HFFc6 (cell line): ENCODE measurements at places on chromosomes 4 and X.
A peak's percentile ranks its signal among the peaks of the same experiment; 100 is the strongest.

GRCh38 chrX:50671661-50672060, 142.3 kb downstream of the SHROOM4 start:
- DNase-seq = no peak
- no peaks in the 10 kb centered on the region for H3K27me3 ChIP-seq
- H3K36me3 ChIP-seq = no peaks in the 10 kb centered on the region

DNA sequence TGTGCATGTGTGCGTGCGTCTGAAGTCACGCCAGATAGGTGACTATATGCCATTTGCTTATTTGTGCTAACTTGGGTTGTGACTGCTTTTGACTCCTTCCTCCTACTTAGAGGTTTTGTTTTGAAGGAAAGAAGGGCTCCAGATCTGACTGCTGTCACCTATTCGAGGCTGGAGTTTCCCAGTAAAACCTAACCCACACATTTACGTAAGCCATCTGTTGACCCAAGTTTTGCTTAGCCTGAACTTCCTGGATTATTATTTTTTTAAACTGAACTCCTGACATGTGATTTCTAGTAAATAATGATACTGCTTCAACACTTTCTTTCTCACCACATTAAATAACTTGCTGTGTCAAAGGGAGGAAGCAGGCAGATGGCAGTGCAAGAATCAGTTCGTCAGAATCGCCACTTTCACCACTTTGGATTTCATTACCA, 41.5 kb downstream of the DTHD1 start:
- H3K4me3 ChIP-seq = no peak overlapping the region
- no peaks in the 10 kb centered on the region; the same call in 1 of the 2 replicates for H3K36me3 ChIP-seq
- no peaks in the 10 kb centered on the region for H3K4me1 ChIP-seq
- no peak overlapping the region for H3K27ac ChIP-seq

DNA sequence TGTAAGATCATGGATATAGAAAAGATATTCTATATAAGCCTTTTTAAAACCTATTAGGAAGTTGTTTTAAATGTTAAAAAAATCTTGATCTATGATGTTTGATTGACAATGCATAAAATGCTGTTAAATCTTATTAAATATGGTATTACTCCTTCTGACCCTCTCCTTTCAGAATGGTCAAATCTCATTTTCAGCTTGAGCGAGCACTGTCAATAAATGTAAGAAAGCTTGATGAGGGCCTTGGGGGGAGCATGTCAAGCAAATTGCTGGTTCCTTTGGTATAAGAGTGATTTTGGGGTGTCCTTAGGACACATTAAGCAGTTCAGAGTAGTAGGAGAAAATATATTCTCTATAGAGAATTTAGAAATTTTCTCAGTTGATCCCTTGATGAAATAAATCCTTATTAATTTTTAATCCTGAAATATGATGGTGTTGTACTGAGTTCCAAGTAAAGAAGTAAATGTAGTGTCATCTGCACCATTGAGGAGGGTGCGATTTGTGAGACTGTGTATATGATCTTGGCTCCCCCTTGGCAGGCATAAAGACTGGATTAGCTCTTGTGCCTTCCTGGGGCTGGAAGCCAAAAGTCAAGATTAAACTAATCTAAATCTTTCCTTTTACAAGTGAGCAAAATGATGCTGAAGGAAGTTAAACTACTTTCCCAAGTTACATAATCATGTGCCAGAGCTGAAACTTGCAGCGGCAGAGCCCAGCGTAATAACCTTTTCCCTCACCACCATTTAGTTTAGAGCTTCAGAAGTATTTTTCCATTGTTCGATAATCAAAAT, 82.6 kb upstream of the ANK2 start:
- DNase-seq = no peak
- no peaks in the 10 kb centered on the region for H3K27me3 ChIP-seq
- H3K4me3 ChIP-seq = no peak overlapping the region

DNA sequence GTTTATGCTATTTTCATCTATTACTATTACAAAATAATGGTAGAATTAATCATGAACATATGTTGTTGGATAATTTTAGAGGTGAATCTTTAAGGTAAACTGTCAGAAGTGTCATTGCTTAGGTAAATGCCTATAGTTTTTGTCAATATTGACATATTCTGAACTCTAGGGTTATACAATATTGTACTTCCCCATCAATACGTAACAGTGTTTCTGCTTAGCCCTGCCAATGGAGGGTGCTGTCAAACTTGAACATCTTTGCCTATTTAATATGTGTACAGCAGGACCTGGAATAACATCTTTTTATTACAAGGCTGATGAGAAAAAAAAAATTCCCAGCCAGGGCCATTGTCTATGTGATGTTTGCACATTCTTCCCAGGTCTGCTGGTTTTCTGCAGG, 40.8 kb downstream of the ARHGAP24 start:
- H3K36me3 ChIP-seq = no peaks in the 10 kb centered on the region; the same call in 1 of the 2 replicates
- no peak overlapping the region for H3K4me3 ChIP-seq
- no peak for DNase-seq
- H3K27me3 ChIP-seq = no peaks in the 10 kb centered on the region; the same call in 1 of the 2 replicates

DNA sequence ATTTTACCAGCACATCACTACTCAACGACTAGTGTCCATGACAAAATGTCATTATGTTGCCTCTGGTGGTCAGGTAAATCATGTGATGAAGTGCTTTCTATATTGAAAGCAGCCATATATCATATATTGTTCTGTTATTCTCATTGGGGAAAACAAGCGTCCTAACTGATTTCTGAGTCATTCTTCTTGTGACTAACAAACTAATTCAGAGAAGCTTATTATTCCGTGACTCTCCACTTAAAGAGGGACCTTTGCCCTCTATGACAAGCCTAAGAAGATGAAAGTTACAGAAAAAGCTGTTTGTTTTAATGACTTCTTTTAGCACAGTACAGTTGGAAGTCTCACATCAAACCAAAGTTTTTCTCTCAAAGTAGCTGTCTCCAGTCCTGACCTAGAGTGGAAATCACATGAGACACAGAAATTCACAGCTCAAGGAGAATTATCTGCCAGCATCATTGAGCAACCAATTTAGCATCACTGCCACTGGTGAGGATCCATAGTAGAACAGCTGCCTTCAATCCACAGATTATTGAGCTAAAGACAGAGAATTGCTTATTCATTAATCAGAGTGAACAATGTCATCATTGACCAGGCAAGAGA, 36.4 kb downstream of the ASB9 start:
- H3K36me3 ChIP-seq = no peaks in the 10 kb centered on the region
- no peak overlapping the region for H3K27ac ChIP-seq
- H3K4me1 ChIP-seq = no peaks in the 10 kb centered on the region; the same call in 1 of the 2 replicates
- peaks cover 4% of the 10 kb centered on the region for H3K27me3 ChIP-seq

- peak overlapping the region; percentile 15; the same call in 1 of the 2 replicates for H3K4me3 ChIP-seq
- no peaks in the 10 kb centered on the region; the same call in 1 of the 2 replicates for H3K27me3 ChIP-seq
- H3K4me1 ChIP-seq = peaks cover 65% of the 10 kb centered on the region
- DNase-seq = no peak
- H3K27ac ChIP-seq = peak overlapping the region; percentile 91
These were observed 4.1 kb downstream of the SH3BP2 start for GRCh38 chr4:2796849-2797544.

DNA sequence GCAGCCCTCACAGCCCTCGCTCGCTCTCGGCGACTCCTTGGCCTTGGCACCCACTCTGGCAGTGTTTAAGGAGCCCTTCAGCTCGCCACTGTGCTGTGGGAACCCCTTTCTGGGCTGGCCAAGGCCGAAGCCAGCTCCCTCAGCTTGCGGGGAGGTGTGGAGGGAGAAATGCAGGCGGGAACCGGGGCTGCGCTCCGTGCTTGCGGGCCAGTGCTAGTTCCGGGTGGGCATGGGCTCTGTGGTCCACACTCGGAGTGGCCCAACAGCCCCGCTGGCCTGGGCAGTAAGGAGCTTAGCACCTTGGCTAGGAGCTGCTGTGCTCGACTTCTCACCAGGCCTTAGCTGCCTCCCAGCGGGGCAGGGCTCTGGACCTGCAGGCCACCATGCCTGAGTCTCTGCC, 192.6 kb downstream of the COX18 start:
- no peak overlapping the region for H3K27ac ChIP-seq
- DNase-seq = no peak
- H3K27me3 ChIP-seq = peaks cover 2% of the 10 kb centered on the region
- H3K4me1 ChIP-seq = no peaks in the 10 kb centered on the region

DNA sequence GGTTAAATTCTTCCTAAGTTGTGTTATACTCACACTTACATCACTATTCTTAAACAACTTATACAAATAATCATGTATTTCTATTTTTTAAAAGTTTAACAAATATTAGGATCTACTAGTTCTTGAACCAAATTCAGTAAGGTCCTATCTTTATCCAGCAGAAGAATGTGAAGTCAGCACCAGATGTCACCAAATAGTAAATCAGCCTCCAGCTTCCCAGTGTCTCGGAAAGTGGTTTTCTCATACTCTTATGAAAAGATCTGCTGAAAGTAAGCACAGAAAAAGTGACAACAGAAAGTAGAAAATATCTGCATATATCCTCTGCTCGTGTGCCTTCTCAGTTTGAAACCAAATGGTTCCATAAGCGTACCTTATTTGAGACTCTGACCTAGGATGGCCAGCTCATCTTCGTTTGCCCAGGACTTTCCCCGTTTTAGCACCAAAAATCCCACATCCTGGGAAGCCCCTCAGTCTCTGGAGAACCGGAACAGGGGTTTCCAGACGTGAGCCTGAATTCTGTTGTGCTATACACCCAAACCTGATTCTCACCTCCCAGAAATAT, 98.0 kb upstream of the DCLK2 start:
- H3K27ac ChIP-seq = no peak overlapping the region
- no peak overlapping the region for H3K4me3 ChIP-seq
- no peak for DNase-seq
- H3K36me3 ChIP-seq = peaks cover 5% of the 10 kb centered on the region; the same call in 1 of the 2 replicates
- no peaks in the 10 kb centered on the region for H3K27me3 ChIP-seq

- H3K36me3 ChIP-seq = no peaks in the 10 kb centered on the region
- H3K4me3 ChIP-seq = no peak overlapping the region
- H3K4me1 ChIP-seq = no peaks in the 10 kb centered on the region
- H3K27ac ChIP-seq = no peak overlapping the region
- H3K27me3 ChIP-seq = peaks cover 8% of the 10 kb centered on the region; the same call in 1 of the 2 replicates
These were observed 9.8 kb downstream of the GUCY1A1 start for GRCh38 chr4:155676430-155676825.

- no peak for DNase-seq
- no peaks in the 10 kb centered on the region for H3K36me3 ChIP-seq
- H3K4me1 ChIP-seq = no peaks in the 10 kb centered on the region
- no peak overlapping the region for H3K27ac ChIP-seq
- H3K4me3 ChIP-seq = no peak overlapping the region
These were observed 80.8 kb upstream of the ACSL1 start for GRCh38 chr4:184906480-184907097.

DNA sequence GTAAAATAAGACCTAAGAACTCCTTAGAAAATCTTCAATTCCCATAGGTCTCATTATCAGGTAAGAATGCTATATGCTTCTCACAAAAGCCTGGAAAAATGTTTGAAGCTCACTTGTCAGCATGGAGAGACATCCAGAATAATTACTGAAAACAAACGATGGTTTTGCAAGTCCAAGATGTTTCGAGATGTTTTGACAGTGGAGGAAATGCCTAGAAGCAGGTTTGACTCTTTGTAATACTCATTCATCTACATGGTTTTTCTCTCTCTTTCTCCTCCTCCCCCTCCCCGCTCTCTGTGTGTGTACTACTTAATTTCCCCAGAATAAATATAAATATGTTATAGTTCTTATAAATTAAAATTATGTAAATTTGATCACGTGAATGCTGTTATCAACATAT, 131.9 kb upstream of the NR3C2 start:
- no peaks in the 10 kb centered on the region for H3K36me3 ChIP-seq
- H3K27ac ChIP-seq = no peak overlapping the region
- H3K27me3 ChIP-seq = no peaks in the 10 kb centered on the region
- H3K4me3 ChIP-seq = no peak overlapping the region

DNA sequence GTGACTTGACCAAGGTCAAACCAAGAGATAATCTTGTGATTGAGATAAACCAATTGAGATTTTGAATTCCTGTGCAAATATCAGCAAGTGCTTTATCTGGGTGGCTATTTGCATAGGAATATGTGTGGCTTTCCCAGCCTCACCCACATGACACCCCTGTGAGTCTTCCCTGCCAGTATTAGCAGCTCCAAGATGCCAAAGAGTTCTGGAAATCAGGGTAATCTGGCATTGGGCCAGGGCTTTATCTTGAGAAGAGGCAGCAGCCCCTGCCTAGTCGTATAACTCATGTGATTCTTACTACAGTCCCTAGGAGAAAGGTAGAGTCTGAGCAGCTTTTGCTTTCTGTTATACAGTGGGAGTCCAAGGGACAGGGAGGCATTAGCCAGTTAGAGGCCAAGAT, 87.7 kb downstream of the RLIM start:
- no peak overlapping the region for H3K27ac ChIP-seq
- H3K4me1 ChIP-seq = peaks cover 14% of the 10 kb centered on the region
- peaks cover 4% of the 10 kb centered on the region for H3K36me3 ChIP-seq
- DNase-seq = no peak
- no peaks in the 10 kb centered on the region for H3K27me3 ChIP-seq

DNA sequence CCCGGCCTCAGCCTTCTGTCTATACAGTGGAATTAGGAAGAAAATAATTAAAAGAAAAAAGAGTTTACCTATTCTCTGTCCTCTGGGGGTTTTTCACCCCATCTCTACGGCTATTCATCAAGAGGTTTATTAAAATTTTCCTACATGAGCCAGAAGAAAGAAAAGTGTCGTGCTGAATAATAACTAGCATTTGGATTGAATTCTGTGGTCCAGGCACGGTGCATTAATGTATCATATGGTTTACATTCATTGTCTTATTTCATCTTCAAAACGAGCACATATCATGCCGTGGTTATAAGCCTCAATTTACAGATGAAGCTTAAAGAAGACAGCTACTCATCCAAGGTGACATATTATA, 5.4 kb upstream of the NAA15 start:
- no peaks in the 10 kb centered on the region; the same call in 1 of the 2 replicates for H3K27me3 ChIP-seq
- H3K27ac ChIP-seq = peak overlapping the region; percentile 95
- H3K4me3 ChIP-seq = peak overlapping the region; percentile 93

DNA sequence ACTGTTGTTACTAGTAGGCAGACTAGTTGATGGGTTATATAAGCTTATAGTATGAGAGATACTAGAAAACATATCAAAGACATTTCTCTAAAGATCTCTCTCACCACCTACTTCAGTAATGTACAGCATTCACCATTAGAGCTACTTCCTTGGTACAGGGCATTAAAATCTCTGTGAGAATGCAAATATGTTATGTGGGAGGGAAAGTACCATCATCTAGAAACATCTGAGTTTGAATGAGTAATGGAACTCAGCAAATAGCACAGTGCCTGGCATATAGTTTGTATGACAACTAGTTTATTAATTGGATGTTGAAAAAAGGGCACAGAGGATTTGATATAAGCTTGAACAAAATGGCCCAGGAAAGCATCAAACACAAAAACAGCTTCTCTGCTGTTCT, 211.1 kb downstream of the GLUD2 start:
- no peak overlapping the region for H3K27ac ChIP-seq
- DNase-seq = no peak
- no peaks in the 10 kb centered on the region for H3K36me3 ChIP-seq
- no peaks in the 10 kb centered on the region for H3K27me3 ChIP-seq
- no peaks in the 10 kb centered on the region for H3K4me1 ChIP-seq
- H3K4me3 ChIP-seq = no peak overlapping the region

- H3K4me1 ChIP-seq = peaks cover 12% of the 10 kb centered on the region
- H3K27me3 ChIP-seq = peaks cover 5% of the 10 kb centered on the region
- no peak overlapping the region for H3K27ac ChIP-seq
- H3K4me3 ChIP-seq = no peak overlapping the region
These were observed 2.8 kb upstream of the CRLF2 start for GRCh38 chrX:1215123-1215823.
